ENCODE measurements at places on chromosomes 3 and 15.
A peak's percentile ranks its signal among the peaks of the same experiment; 100 is the strongest.

DNA sequence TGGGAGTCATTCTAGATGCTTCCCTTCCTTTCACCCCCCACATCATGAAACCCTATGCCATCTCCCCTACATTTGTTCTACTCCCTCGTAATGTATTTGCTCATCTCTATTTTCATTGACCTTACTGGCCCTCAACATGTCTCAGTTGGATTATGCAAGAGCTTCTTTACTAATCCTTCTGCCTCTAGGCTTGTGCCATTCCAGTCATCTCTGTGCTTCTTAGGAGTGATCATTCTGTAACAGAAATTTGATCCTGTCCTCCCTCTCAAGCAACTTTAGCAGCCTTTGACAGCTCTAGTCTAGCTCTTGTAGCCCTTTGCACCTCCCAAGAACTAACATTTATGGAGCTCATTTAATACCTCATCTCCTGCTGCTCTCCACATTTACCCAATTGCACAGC lies 64.7 kb downstream of the ISL2 start:
- DNase-seq: no peak

- DNase-seq: no peak
Observed at GRCh38 chr3:11373654-11374053, 101.5 kb downstream of the ATG7 start.

DNA sequence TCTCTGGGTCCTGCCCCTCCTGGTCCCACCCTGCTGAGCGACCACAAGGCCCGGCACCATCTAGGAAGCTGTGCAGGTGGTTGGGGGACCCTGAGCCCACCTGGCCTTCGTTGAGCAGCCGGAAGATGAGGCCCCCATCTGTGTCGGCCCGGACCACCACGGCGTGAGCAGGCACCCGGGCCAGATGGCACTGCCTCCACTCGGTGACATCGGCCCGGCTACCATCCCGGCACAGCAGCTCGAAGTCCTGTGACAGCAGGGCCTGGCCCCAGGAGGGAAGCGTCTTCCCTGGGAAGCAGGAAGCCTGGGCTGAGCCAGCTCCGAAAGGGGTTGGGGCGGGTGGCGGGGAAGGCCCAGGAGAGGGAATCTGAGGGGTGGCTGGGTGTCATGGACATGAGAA lies 12.6 kb downstream of the MELTF start:
- no peak for DNase-seq

GRCh38 chr3:4466741-4467521 lies at the start of gene SUMF1:
Gene SUMF1, minus strand, starts transcription at chr3:4467269. Its CDS starts 24 bp downstream, at chr3:4467245.
- peak; percentile 85 for DNase-seq

DNA sequence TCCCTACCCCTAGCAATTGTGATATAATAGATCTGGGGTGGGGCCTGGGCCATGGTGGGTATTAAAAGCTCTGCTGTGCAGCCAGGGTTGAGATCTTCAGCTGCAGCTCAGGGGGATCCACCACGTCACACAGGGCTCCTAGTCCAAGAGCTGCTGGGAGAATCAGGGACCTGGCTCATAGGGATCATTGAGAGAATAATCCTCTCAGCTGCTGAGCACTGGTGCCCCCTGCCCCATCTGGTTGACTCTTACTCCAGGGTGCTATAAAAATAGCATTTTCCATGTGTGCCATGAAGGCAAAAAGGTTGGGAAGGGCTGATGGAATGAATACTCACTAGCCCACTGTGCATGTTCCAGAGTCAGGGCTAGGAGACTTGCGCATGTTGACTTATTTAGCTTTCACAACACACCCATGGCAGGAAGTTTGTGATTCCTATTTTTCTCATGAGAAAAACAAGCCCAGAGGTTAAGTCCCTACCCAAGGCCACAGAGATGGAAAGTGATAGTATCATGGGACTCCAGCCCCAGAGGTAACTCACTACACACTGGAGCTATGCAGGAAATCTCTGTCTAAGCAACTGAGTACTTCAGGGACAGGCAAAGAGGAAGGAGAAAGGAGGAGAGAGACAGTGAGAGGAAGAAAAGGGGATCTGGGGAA lies 94.6 kb upstream of the HERC1 start:
- DNase-seq: no peak

- no peak for DNase-seq
Observed at GRCh38 chr3:25587094-25587493, 77.6 kb downstream of the TOP2B start.

- DNase-seq: no peak
Observed at GRCh38 chr15:28128031-28128430, 28.9 kb upstream of the OCA2 start.

GRCh38 chr15:95292785-95293450 lies 1037.6 kb upstream of the NR2F2 start:
- peak; percentile 3 for DNase-seq

Measured in ELF-1 (cell line).